ENCODE measurements at places on chromosomes 4 and X.

DNA sequence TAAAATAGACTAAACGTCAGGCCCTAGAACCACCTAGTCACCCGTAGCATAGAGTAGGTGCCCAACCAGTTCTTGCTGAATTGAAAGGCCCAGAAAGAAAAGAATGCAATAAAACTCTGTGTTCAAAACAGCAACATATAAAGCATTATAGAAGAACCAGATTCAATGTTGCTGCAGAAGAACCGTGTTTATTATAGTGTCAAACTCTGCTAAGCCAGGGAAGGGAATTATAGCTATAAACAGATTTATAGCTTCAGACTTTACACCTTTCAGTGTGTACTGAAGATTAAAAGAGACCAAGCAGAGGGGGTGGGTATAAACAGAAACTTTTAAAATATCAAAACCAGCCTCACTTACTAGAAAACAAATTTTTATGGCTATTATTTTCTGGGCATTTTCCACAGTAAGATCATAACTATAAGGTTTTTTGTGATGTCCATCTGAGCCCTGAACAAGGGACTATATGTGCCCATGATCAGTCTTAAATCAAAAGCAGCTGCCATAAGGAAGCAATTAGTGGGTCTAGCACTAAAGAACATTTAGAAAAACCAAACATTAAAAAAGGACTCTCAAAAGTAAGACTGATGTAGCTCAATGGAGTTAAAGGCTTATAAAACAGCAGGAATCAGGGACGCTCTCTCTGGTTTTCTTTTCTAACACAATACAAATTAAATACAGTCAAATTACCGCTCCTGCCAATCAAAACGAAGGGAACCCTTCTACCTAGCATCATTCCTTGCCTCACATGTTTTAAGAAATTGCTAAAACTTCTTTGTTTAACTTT, 219.7 kb upstream of the ETNPPL start:
- no peak for DNase-seq

DNA sequence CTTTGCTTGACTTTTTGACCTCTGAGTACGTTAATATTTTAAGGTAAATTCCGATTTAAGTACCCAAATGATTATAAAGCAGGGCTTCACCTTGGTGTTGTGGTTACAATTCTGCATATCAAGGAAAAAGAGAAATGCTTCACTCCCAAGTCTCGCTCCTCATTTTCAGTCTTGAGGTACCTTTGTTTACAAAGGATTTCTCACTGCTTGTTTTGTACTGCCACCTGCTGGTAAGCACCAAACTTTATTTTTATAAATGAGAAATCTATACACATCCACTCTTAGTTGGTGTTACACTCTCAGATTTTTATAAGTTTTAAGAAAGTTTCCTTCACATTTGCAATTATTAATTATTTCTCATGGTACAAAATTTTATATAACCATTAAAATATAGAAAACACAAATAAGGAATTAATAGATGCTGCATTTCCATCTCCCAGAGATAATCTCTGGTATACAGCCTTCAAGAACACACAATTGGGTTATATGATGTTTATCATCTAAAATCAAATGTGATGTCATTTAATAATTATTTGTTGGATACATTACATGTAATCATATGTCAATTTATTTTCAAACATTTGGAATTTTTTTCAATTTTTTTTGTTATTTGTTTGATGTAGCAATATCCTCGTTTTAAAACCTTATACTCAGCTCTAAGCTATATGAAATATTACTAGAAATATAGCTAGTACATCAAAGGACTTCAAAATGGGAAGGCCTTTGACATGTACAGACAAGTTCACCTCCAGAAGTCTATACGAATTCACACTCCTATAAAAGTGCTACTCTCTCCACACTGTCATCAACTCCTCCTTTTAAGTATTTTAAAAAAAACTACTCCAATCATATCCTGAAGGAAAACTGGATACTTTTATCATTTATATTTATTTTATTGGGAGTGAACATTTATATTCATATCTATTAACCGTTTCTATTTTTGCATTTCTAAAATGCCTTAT, 179.9 kb downstream of the KCNIP4 start:
- DNase-seq = no peak

DNA sequence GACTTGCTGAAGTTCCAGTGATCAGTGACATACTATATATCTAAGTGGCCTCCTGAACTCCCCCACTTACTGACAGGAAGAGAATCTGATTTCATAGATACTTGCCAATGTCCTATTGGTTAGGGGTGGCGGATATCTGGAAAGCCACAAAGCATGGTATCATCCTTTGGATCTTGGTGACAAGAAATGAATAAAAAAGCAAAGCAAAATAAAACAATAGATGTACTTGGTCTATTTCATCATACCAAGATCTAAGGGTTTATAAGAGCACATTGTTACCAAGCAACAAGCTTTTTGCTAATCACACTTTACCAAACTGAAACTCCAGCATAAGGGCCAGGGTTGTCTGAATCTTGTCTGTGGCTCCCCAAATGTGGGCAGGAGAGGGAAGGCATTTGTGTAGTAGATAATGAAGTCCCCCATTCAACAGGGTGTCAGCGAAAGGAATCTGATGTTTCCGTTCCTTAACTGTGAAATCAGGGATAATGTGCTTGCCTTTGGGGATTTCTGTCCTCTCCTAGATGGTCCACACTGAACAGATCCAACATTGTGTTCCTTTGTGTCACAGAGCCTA, 125.0 kb upstream of the SMIM10 start:
- DNase-seq = no peak

GRCh38 chr4:3753726-3754412, 12.3 kb upstream of the ADRA2C start:
- no peak for DNase-seq

DNA sequence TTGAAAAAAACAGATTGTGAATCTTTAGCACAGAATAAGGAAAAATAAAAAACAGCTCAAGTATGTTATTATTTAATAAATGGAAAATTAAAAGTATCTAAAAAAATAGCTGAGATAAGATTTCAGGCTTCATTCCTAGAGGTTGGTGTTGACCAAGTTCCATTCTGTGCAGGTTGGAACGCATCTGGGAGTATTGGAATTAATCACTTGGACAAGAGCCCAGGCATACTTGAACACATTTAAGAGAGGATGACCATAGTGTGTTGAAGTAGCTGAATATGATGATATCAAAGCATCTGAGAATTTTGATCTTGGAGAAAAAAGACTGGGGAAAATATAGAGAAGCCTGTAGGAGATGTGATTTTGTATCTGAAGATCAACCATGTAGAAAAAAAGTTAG, 54.6 kb upstream of the VCX start:
- DNase-seq = no peak

All from stimulated activated CD4-positive, alpha-beta T cell treated with anti-CD3 and anti-CD28 coated beads, TNF-alpha, amount 100 ng/mL, for 1 hour (primary cell).